Cerebellum (tissue), 4 donors: ENCODE measurements at places on chromosomes 7 and 10. TPM values are rescaled to one million over a fixed set of nuclear protein-coding genes. Genes with fewer than 3 reads are reported as not detected.

GRCh38 chr10:33698033-33698432 is 363.6 kb upstream of the NRP1 start:
- no peak for DNase-seq

Gene GNGT1
- not detected for total RNA-seq

Gene TRPV6
- total RNA-seq: 0.27 TPM

Gene CPN1
- total RNA-seq: not detected
